Heart left ventricle (tissue), 16 donors: ENCODE measurements at places on chromosomes 11 and 22. TPM values are rescaled to one million over a fixed set of nuclear protein-coding genes. Genes with fewer than 3 reads are reported as not detected.

The NXPE2 gene
- total RNA-seq, result not detected

- no peaks in the 10 kb centered on the region for H3K36me3 ChIP-seq
- no peak overlapping the region for H3K4me3 ChIP-seq
- DNase-seq, result no peak
- no peak overlapping the region for H3K27ac ChIP-seq
- H3K27me3 ChIP-seq, result peaks cover 25% of the 10 kb centered on the region
Measured at GRCh38 chr22:50016988-50017700, 4.6 kb upstream of the IL17REL start.

DNA sequence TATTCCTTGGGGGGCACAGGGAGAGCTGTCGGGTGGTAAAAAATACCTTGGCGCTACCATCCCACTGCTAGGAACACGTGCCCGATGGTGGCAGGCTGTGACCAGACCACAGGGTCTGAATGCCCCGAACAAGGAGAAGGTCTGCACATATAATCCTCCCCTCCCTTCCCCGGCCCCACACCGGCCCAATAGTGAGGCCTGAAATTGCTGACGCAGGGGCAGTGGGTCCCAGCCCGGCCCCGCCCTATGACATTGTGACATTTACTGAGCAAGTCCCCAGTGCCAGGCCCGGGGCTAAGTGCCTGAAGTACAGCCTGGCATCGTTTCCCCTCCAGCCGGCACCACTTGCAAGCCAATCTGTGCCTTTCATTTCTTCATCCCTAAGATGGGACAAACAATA, 19.5 kb downstream of the MN1 start:
- DNase-seq, result peak; percentile 75
- no peak overlapping the region for H3K27ac ChIP-seq
- H3K4me1 ChIP-seq, result peaks cover 3% of the 10 kb centered on the region
- H3K36me3 ChIP-seq, result no peaks in the 10 kb centered on the region
- H3K4me3 ChIP-seq, result no peak overlapping the region

The C11orf71 gene
- total RNA-seq, result 13.1 TPM
